ENCODE measurements at places on chromosomes 6 and 20.

DNA sequence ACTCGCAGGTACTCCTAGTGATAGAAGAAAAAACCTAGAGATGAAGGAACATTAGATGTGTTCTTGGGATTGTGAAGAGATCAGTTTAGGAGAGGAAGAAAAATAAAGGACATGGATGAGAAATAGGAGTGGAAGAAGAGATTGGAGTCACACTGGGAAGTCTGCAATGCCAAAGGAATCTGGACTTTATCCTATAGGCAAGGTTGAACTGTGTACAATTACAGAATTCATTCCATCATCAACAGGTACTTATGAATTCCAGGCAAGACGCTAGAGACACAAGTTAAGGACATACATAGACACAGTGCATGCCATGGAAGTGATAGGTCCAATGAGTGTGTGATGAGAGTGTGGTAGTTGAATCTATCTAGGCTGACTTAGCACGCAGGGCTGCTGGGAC is 101.3 kb downstream of the EDN1 start:
- no peak for DNase-seq

DNA sequence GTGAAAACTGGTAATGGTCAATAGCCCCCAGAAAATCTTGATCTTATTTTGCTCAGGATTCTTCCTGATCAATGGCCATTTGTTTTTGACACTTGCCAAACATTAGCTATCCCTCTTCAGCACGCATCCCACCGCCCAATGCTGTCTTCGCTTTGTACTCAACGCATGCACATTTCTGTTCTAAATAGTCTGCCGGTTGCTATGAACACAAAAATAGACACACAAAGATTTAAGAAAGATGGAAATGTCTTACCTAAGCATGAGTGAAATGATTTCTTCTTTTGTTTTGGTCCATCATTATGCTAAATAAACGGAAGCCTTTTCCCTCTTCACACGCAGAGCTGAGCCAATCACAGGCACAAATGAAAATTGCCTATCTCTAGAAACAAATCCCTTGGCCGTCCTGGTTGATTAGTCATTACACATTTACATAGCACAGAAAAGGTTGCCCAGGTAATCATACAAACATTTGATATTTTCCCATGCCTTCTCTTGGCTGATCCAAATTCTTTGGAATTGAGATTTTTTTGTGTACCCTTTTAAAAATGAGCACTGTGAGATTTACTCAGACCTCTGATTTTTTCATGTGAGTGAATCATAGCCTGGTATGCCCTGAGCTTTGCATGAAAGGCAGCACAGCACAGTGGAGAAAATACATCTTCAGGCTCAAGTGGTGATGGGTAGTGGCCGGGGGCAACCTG is 70.5 kb upstream of the FAM184A start:
- DNase-seq = no peak

GRCh38 chr20:32534661-32535240 is 50.4 kb downstream of the NOL4L start:
- no peak for DNase-seq

GRCh38 chr20:48632825-48633619 is 194.8 kb downstream of the PREX1 start:
- no peak for DNase-seq

DNA sequence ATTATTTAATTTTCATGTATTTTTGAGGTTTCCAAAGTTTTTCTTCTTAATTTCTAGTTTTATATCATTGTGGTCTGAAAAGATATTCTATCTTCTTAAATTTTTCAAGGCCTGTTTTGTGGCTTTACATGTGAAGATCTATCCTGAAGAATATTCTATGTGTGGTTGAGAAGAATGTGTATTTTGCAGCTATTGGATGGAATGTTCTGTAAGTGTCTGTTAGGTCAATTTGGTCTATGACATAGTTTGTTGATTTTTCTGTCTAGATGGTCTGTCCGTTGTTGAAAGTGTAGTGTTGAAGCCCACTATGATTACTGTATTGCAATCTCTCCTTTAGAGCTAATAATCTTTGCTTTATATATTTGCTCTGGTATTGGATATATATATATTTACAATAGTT is 125.7 kb downstream of the CRYBG1 start:
- DNase-seq = no peak

All from HTR-8/SVneo (cell line).